Lower leg skin (tissue), 4 donors: ENCODE measurements at places on chromosomes 2 and 18.

- DNase-seq, result no peak
These were observed 140.5 kb downstream of the LRP2 start for GRCh38 chr2:169221745-169222369.

DNA sequence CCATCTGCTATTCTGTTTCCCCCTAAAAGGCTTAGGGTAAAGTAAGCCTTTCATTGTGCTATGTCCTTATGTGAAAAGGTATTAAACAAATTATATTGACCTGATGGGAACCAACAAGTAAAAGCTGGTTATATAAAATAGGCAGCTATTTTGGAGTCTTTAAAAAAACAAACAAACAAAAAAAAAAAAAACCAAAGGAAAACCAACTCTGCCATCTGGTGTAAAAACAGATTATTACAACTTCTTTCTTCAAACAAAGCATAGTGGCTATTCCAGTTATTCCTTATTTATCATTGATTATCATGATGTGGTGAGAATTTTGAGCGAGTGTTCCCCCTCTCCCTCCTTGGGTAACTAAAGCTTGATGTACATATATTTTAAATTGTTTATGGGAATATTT, 122.3 kb upstream of the FHL2 start:
- DNase-seq, result no peak

GRCh38 chr18:45332871-45333270, 282.4 kb upstream of the SLC14A2 start:
- DNase-seq, result no peak

DNA sequence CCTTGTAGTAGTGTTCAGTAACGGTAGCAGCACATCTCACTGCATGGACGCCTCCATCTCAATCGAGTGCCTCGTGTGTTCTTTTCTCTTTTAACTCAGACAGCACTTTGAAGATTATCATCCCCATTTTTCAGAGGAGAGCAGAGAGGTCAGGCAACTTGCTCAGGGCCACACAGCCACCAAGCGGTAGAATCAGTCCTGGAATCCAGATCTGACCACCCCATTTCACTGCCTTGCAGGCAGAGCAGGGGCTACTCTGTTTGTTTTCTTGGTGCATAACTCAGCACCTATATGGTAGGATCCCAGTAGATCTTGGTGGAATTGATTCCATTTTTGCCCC, 129.5 kb downstream of the SMAD7 start:
- no peak for DNase-seq
